ENCODE measurements at places on chromosomes 3 and 15.
A peak's percentile ranks its signal among the peaks of the same experiment; 100 is the strongest.

DNA sequence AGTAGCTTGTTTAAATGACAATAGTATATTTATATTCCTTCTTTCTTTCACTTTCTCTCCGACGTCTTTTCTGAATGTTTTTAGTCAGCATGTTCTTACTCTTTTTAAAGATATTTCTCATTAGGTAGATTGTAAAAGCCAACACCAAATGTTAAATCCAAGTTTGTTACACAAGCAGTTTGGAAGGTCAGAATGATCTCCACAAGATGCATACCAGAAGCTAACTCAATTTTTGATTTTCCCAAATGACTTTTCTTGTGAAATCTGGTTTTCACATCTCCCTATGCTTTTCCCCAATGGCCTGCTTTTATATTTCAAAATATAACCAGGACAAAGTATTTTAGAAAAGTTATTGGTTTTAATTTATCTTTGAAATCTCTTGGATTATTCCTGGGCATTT is 49.7 kb upstream of the TPRG1 start:
- no peak for DNase-seq

DNA sequence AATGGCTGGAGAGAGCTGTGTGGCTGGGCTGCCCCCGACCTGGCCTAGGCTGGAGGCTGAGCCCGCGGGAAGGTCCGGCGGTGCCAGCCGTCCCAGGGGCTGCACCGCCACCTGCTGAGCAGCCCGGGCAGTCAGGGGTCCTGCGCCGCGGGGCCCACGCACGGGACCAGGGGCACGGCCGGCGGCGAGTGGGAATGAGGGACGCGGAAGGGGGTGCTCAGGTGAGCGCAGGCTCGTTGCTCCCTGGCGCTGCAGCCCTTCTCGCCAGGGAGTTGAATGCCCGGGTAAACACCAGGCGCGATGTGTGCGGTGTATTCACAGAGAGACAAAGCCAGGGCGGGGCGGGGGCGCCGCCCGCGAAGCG is 666 bp upstream of the SEMA3F start:
- peak; percentile 70 for DNase-seq

GRCh38 chr3:138234401-138235179 is 47.5 kb downstream of the ARMC8 start:
- peak; percentile 11 for DNase-seq

- DNase-seq = no peak
Observed at GRCh38 chr15:63811942-63812550, 21.7 kb downstream of the HERC1 start.

DNA sequence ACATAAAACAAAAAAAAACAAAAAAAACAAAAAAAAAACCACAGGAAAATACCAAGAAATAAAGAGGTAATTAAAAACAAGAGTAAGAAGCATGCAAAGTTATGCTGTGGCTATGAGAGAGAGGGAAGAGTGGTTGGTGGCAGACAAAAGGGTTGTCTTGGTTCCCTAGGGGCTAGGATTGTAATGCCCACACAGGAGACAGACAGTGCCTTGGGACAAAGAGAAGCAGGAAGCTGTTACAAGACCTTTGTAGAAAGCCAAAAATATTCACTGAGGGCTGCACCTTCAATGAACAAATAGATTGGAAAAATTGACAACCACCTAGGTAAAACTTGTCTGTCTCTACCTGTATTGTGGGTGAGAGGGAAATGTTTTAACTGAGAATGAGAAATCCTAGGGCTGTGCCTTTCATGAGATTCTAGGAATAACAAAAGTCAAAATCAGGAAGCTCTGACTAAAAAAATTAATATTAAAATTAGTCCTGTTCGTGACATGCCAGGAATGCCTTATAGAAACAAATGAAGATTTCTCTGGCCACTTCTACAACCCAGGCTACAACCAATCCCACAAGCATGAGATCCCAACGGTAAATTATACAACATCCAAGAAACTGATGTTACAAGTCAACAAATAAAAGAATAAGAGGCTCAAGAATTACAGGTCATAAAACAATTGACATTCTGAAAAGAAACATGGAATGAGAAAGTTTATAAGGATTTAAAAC is 45.0 kb upstream of the PRICKLE2 start:
- no peak for DNase-seq

DNA sequence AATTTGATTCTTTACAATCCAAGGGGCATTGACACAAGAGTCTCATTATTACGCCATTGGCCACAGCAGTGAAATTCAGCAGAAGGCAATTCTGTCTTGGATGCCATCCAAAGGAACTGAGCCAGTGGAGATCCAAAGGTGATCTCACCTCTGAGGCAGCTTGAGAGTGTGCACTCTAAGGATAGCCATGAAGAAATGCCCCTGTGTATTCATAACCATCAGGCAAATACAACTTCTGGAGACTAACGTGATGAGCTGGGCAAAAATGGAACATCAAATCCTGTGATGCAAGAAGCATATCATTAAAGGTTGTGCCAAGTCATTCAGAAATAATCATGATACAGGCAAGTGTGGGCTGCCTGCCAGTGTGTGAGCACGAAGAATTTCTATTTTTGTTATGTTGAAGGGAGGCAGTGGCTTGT is 41.4 kb downstream of the ROBO2 start:
- DNase-seq = no peak

- DNase-seq = no peak
Observed at GRCh38 chr3:46490338-46491084, 7.3 kb upstream of the RTP3 start.

DNA sequence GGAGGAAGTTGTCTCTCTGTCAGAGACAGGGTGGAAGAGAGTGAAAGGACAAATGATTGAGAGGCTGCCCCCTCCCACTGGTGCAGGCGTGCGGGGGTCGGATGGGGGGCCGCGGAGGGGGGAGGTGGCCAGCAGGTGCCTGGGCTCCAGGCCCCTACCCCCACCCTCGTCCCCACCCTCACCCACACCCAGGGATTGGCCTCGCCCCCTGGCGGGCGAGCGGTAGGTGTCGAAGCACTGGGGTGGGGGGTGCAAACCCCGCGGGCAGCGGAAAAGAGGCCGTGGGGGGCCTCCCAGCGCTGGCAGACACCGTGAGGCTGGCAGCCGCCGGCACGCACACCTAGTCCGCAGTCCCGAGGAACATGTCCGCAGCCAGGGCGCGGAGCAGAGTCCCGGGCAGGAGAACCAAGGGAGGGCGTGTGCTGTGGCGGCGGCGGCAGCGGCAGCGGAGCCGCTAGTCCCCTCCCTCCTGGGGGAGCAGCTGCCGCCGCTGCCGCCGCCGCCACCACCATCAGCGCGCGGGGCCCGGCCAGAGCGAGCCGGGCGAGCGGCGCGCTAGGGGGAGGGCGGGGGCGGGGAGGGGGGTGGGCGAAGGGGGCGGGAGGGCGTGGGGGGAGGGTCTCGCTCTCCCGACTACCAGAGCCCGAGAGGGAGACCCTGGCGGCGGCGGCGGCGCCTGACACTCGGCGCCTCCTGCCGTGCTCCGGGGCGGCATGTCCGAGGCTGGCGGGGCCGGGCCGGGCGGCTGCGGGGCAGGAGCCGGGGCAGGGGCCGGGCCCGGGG is at the start of gene KAT2B:
Gene KAT2B, plus strand, starts transcription at position 682 of the 783 bp plus-strand sequence. Its CDS starts 32 bp downstream, at position 714.
- DNase-seq = peak; percentile 84

DNA sequence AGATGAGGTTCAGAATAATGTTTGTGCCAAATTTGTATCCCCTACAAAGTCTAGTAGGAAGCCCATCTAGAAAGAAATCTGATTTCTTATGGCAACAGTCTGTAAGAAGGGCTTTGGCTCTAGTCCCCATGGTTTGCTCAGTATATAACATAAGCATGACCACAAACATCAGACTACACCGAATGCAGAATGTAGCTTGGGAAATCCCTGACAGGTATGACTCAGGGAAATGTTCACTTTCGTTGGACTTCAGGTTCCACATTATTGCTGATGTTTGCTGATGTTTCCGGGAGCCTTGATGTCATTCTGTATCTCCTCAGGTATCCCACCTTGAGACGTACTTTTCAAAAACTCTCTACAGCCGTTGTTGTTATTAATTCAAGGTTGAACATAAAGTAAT is 304.4 kb upstream of the TGFBR2 start:
- DNase-seq = no peak

DNA sequence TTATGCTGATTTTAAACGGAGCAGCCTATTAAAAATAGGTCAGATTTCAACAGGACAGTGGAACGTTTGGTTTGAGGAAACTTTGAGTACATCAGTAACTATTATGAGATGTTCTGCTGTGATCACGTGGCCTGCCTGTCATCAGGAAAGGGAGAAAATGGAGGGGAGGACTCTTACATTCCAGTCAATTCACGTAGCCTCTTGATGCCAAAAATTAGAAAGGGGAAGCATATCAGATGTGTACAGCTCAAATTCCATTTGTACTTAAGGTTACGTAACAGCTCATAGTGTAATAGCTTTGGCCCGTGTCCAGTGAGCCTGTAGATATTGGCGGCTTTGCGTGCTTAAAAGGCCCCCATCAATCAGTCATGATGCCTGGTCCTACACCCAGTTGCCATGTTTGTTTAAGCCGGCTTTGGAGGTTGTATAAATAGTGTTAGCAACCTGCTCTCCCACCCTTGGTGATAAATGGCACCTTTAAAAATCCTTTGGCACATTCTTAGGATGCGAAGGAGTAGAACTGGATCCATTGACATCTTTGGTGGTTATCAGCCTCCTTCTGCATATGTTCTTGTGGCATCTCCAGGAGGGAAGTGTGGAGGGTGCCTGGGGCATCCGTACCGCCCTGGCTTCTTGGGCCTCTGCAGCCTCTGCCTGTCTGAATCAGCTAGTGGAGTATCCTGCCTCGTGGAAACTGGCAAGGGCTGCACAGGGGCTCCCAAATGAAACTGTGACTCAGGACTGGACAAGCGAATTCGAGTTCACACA is 163.9 kb downstream of the THSD4 start:
- no peak for DNase-seq

GRCh38 chr3:72768006-72768441 is 80.2 kb downstream of the SHQ1 start:
- no peak for DNase-seq

- no peak for DNase-seq
Observed at GRCh38 chr3:4581498-4581897, 88.3 kb downstream of the ITPR1 start.

DNA sequence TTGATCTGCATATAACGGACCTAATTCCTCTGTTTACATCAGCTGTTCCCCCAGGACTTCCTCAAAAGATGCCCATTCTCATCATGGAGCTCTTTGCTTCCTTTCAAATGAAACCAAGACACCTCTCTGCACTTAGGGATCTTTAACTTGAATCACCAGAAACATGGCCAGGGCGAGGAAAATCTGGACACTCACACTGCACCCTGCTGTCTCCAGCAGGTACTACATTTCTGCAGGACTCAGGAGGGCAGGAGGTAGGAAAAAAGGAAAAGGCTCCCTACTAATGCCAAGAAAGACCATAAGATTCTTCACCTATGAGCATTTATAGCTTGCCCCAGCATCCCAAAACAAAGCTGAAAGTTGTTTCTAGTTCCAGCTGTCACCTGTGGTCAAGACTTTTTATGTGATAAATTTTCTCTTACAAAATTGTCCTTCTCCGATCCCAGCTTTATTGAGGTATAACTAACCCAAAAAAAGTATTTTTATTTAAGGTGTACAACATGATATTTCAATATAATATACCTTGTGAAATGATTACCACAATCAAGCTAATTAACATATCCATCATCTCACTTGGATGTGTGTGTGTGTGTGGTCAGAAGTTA is 87.3 kb upstream of the C15orf61 start:
- DNase-seq = peak; percentile 48

- DNase-seq = no peak
Observed at GRCh38 chr3:101735833-101736232, 11.4 kb downstream of the CEP97 start.

DNA sequence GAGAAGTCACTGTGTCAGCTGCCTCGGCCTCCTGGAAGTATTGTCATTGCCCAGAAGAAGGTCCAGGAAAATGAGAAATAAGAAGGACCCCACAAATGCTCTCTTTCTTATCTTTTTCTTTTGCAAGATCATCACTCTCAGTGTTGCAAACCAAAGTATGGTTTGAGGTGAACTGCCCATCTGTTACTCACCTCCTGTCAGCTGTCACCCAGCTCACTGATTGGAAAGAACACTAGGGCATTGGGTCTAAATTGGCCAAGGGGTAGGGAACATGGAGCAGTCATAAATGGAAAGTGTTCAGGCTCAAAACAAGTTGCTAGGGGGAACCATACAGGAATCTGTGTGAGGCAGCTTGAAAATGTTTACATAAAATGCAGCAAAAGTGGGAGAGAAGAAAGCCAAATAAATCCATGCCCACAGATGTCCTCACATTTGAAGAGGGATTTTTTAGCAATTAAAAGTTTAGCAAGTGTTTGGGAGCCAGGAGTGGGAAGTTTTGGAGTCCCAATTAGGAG is 431.2 kb upstream of the THBS1 start:
- no peak for DNase-seq

- peak; percentile 4 for DNase-seq
Observed at GRCh38 chr3:87167628-87168456, 59.3 kb upstream of the CHMP2B start.

DNA sequence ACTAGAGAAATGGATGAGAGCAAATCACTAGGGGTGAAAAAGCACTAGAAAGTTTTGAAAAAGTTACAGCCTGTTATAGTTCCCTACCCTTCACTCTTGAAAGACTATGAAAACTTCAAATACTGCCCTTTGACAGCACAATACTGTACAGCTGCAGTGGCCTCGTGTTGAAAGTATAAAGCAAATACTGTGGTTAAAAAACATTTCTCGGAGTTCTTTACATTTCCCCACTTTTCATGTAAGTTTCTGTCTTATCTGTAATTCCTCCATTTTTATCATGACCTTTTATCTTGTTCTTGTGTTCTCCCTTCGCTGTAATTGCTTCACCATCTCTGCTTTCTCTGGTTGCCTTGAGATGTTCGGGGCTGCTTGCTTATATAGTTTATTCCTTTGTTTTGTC is 423.8 kb upstream of the CFAP20DC start:
- DNase-seq = no peak

DNA sequence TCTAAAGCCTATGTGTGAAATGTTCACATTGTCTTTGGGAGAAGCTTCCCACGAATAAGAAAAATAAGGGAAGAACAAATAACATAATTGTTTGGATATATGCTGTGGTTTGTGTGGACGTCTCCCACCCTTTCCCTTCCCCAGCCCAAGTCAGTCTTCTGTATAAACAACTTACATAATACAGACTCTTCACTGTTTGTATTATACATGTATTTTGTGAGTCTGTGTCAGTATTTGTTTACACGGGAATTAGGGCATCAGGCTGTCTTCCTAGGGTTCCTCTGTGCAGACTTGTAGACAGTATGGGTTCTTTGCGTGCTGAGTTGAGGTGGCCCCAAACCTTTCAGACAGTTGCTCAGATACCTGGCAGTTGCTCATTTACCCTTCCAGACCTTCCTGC is 103.4 kb downstream of the IGF1R start:
- no peak for DNase-seq

- no peak for DNase-seq
Observed at GRCh38 chr3:45509038-45509767, 85.3 kb upstream of the LIMD1 start.

GRCh38 chr3:193662757-193663322 is 69.8 kb downstream of the OPA1 start:
- no peak for DNase-seq

DNA sequence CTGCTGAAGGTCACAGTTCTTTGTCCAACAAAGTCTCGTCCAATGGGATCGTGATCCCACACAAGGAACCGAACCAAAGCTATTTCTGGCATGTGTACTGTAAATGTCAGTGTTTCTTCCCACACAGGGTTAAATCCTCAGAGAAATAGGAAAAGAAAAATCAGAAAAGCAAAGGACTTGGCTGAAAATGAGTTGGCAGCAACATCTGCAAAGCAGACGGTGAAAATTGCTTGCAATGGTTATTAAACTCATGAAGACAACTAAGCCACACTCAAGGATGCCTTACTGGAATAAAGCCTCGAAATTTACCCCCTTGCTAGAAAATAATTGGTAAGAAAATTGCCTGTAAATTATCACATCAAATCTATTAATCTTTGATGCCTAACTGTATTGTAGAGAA is 195.2 kb upstream of the STRIT1 start:
- DNase-seq = no peak

Measured in GM13977 (cell line).